Endodermal cell (in vitro differentiated cells): ENCODE measurements at places on chromosomes 5 and 9. TPM values are rescaled to one million over a fixed set of nuclear protein-coding genes. Genes with fewer than 3 reads are reported as not detected.

Gene SLC34A1
- total RNA-seq = not detected in 3 replicates

- no peak overlapping the region for H3K4me3 ChIP-seq
- H3K4me1 ChIP-seq = peaks cover 5% of the 10 kb centered on the region
- no peaks in the 10 kb centered on the region for H3K27me3 ChIP-seq
- no peak overlapping the region for H3K27ac ChIP-seq
- DNase-seq = no peak
These were observed 1.7 kb upstream of the LTC4S start for GRCh38 chr5:179791881-179792611.

DNA sequence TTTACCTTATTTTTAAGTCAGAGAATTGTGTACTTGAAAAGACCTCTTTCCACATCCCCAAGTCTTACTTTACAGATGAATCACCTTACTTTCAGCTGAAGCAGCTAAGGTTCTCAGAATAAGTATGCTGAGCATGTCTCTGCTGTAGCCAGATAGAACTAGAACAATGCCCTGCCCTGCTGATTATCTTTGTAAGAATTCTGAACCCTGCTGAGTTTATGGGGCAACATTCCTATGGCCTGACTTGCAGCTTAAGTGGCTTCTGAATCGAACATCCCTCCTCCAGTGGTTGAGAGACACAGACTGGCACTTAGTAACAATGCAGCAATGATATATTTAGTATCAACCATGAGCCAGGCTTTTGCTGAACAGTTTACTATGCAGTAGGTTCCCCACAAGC lies 592.0 kb upstream of the WWC1 start:
- H3K36me3 ChIP-seq = no peaks in the 10 kb centered on the region
- H3K4me3 ChIP-seq = peak overlapping the region; percentile 26
- H3K4me1 ChIP-seq = peaks cover 10% of the 10 kb centered on the region
- peak; percentile 86 for DNase-seq

DNA sequence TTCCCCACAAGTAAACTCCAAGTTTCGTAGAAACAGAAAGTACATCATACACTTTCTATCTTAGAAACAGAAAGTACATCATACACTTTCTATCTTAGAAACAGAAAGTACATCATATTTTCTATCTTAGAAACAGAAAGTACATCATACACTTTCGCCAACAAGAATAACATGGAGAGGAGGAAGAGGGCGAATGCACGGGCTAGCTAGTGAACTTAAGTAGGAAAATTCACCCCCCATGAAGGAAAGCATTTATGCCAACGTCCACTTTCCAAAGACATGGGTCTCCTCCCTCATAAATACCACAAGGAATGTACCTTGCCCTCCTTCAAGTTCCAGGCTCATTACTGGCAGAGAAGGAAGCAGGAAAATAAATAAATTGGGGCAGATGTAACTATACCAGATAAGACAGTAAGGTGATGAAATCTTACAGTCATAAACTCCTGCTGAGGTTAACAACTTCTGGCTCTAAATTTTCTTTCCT lies 64.7 kb downstream of the FRMD3 start:
- no peaks in the 10 kb centered on the region for H3K27me3 ChIP-seq
- no peaks in the 10 kb centered on the region for H3K36me3 ChIP-seq
- no peak for DNase-seq
- H3K4me3 ChIP-seq = no peak overlapping the region
- H3K27ac ChIP-seq = no peak overlapping the region
- peaks cover 4% of the 10 kb centered on the region for H3K4me1 ChIP-seq

- no peak for DNase-seq
- no peaks in the 10 kb centered on the region for H3K27me3 ChIP-seq
These were observed 488.5 kb downstream of the NR2F1-AS1 start for GRCh38 chr5:93092349-93093105.

Gene SCGB3A2
- 1.1 to 1.8 TPM (median 1.3 TPM) in 3 replicates for total RNA-seq
